ENCODE measurements at places on chromosomes 5 and 9. TPM values are rescaled to one million over a fixed set of nuclear protein-coding genes. Genes with fewer than 3 reads are reported as not detected.

The ZNG1E gene
- total RNA-seq = 32.8 TPM

- H3K4me3 ChIP-seq = no peak overlapping the region
- H3K36me3 ChIP-seq = no peaks in the 10 kb centered on the region
- peaks cover 30% of the 10 kb centered on the region for H3K4me1 ChIP-seq
- no peak overlapping the region for H3K27ac ChIP-seq
- DNase-seq = no peak
Observed at GRCh38 chr5:14868771-14869170, 2.8 kb downstream of the ANKH start.

GRCh38 chr9:99038484-99038820, 66.5 kb upstream of the TGFBR1 start:
- no peak for DNase-seq
- H3K4me1 ChIP-seq = peaks cover 24% of the 10 kb centered on the region
- no peak overlapping the region for H3K4me3 ChIP-seq
- no peak overlapping the region for H3K27ac ChIP-seq

GRCh38 chr5:135005076-135005475, 29.0 kb downstream of the PITX1 start:
- no peak overlapping the region for H3K27ac ChIP-seq
- H3K27me3 ChIP-seq = no peaks in the 10 kb centered on the region
- H3K4me1 ChIP-seq = no peaks in the 10 kb centered on the region
- DNase-seq = no peak
- no peaks in the 10 kb centered on the region for H3K36me3 ChIP-seq
- H3K4me3 ChIP-seq = no peak overlapping the region

- H3K27me3 ChIP-seq = no peaks in the 10 kb centered on the region
- peaks cover 35% of the 10 kb centered on the region for H3K4me1 ChIP-seq
- peak overlapping the region; percentile 87 for H3K4me3 ChIP-seq
- peak; percentile 32 for DNase-seq
- peaks cover 19% of the 10 kb centered on the region for H3K36me3 ChIP-seq
Observed at GRCh38 chr5:178625679-178626483, 969 bp downstream of the CLK4 start.

- no peaks in the 10 kb centered on the region for H3K27me3 ChIP-seq
- H3K4me3 ChIP-seq = no peak overlapping the region
Observed at GRCh38 chr5:56569076-56569475, 246.3 kb upstream of the MAP3K1 start.

The ELOVL7 gene
- total RNA-seq = 0.69 TPM

The TTLL11 gene
- total RNA-seq = 8.9 TPM

GRCh38 chr5:178383301-178383918, 150.8 kb upstream of the PHYKPL start:
- H3K4me3 ChIP-seq = no peak overlapping the region
- no peak overlapping the region for H3K27ac ChIP-seq
- H3K36me3 ChIP-seq = no peaks in the 10 kb centered on the region
- no peaks in the 10 kb centered on the region for H3K4me1 ChIP-seq
- DNase-seq = no peak

- DNase-seq = no peak
- H3K36me3 ChIP-seq = peaks cover 16% of the 10 kb centered on the region
- no peak overlapping the region for H3K27ac ChIP-seq
Observed at GRCh38 chr5:132480042-132480441, 10.5 kb downstream of the IRF1 start.

The FBP2 gene
- not detected for total RNA-seq

DNA sequence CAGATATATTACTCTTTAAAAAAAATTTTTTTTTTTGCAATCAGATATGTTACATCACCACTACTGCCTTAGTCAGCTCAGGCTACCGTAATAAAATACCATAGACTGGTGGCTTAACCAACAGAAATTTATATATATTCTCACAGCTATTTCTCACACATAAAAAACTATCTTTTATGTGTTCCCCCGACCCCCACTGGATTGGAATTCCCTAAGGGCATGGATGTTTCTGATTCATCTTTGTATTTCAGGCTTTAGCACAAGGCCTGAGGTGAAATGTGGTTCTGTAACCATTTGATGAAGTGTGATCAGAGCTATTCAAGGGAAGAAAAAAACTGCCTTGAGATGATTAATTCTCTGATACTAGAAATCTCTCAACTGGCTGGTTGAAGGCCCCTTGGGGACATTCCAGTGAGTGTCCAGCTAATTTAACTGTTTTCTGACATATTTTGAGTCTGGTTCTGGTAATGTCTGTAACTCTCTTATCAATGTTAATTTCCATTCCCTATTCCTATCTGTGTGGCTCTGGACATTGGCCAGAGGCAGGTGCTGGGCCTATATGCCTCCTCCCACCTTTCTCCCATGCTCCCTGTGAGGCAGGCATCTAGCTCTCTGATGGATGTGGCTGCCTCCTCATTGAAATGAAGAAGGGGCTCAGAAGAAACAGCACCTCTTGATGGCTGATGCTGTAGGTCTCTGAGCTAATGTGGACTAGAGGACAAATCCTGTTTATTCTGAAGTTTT, 2.5 kb downstream of the CD14 start:
- no peaks in the 10 kb centered on the region for H3K4me1 ChIP-seq
- no peak overlapping the region for H3K4me3 ChIP-seq
- no peak for DNase-seq
- H3K36me3 ChIP-seq = no peaks in the 10 kb centered on the region
